ENCODE measurements at places on chromosomes 2 and 18.

DNA sequence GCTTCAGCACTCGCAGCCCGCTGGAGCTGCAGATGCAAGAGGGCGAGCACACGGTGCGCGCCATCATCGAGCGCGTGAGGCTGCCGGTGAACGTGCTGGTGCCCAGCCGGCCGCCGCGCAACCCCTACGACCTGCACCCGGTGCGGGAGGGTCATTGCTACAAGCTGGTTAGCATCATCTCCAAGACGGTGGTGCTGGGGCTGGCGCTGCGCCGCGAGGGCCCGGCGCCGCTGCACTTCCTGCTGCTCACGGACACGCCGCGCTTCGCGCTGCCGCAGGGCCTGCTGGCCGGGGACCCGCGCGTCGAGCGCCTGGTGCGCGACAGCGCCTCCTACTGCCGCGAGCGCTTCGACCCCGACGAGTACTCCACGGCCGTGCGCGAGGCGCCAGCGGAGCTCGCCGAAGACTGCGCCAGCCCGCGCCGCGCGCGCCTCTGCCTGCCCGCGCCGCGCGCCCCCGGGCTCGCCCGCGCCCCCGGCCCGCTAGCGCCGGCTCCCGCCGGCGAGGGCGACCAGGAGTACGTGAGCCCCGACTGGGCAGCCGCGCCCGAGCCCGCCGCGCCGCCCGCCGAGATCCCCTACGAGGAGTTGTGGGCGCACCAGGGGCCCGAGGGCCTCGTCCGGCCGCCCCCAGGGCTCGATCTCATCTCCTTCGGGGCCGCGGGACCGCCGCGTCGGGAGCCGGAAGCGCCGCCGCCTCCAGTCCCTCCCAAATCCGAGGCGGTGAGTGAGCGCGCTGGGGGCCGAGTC, 11.8 kb downstream of the GAREM2 start:
- no peak for DNase-seq

- DNase-seq: no peak
These were observed 8.4 kb upstream of the POU3F3 start for GRCh38 chr2:104845552-104845931.

- no peak for DNase-seq
These were observed 53.2 kb downstream of the NYAP2 start for GRCh38 chr2:225452677-225453076.

DNA sequence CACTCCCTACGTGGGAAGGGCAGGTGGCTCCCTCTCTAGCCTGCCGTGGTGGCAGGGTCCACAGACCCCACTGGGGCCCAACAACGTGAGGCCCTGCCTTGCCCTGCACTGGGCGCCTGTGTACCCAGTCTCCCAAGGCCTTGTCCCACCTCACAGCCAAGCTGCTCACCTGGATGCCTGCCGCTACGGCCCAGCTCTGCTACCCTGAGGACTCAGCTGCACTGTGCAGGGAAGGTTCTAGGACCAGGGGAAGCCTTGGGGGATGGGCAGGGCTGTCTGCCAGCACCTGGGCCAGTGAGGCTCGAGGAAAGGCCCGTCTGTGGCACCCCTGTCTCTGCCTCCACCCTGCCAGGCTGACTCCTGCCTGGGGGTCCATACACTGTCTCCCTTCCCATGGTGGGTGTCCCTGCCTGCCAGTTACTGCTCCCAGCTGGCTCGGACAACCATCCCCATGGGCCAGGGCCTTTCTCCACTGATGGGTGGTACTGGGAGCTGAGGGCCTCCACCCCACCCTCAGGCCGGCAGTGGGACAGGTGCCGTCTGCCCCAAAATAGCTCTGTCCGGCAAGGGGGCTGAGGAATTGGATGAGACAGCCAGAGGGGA, 33.2 kb downstream of the HS6ST1 start:
- DNase-seq: no peak
